ENCODE measurements at places on chromosomes 2 and 18.

GRCh38 chr2:180038997-180039396 lies 31.9 kb upstream of the CWC22 start:
- no peak for DNase-seq

GRCh38 chr18:48303883-48304282 lies 105.3 kb downstream of the ZBTB7C start:
- no peak for DNase-seq

- no peak for DNase-seq
These were observed 5.7 kb downstream of the PPP1R1C start for GRCh38 chr2:181991171-181991885.

GRCh38 chr2:230498506-230499107 lies 82.6 kb downstream of the SP100 start:
- DNase-seq = no peak

DNA sequence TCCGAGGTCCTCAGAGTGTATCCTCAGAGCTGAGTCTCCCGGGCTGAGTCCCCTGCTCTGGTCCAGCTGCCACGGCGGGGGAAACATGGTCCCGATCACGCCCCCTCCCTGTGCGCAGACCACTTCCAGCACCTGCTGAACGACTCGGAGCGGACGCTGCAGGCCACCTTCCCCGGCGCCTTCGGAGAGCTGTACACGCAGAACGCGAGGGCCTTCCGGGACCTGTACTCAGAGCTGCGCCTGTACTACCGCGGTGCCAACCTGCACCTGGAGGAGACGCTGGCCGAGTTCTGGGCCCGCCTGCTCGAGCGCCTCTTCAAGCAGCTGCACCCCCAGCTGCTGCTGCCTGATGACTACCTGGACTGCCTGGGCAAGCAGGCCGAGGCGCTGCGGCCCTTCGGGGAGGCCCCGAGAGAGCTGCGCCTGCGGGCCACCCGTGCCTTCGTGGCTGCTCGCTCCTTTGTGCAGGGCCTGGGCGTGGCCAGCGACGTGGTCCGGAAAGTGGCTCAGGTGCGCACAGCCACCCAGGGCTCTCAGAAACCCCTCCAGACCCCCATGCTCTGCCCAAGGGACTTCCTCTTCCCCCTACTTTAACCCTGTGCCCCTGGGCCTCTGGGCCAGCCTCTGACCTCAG lies 26.7 kb downstream of the GPC1 start:
- no peak for DNase-seq

- DNase-seq = no peak
These were observed 21.7 kb downstream of the ZNF638 start for GRCh38 chr2:71353248-71353647.

DNA sequence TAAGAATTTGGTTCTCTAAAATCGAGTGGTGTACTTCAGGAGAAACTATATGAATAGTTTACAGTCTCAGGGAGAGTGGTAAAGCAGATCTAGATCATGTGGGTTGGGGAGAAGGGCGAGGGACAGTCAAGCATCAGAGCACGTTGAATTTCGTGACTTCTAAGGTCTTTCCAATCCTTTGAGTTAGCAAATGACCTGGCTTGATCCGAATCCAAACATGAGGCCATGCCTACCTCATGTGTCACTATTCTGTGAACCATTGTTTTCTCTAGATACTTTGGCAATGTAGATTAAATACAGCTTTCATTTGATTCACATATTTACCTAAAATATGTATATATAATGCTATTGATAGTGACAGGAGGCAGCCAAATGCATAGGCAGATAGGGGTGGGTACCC lies 674.9 kb downstream of the NYAP2 start:
- no peak for DNase-seq

DNA sequence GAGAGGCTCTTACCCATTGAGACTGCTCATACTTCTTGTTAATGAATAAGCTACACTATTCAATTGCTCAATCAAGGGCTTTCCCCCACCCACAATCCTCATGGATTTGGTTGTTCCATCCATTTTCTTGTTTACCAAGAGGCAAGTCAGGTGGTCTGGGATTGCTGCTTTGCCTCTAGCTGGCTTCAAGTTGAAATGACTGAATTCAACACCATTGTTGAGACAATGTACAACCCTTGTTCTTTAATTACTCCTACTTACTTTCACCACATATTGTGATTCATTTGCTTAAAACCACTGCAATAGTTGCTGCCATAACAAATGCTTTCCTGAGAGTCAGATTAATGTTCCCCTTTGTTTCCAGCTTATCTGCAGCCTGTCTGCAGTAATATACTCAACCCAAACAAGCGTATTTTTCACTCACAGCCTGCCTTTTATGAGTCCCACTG lies 532.2 kb downstream of the RIT2 start:
- no peak for DNase-seq

DNA sequence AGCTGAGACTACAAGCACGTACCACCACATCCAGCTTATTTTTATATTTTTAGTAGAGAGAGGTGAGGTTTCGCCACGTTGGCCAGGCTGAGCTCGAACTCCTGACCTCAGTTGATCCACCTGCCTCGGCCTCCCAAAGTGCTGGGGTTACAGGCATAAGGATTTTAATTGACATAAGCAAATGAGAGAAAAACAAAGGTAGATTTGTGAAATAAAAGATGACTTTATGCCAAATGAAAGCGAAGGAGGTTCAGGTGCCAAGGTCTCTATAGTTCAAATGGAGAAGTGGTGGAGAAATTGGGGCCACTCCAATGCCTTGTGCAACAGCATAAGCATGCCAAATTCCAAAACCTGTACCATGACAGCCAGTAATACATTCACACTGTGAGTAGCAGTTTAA lies 180.6 kb downstream of the MREG start:
- no peak for DNase-seq

GRCh38 chr18:68233018-68233417 lies 481.9 kb downstream of the TMX3 start:
- no peak for DNase-seq

DNA sequence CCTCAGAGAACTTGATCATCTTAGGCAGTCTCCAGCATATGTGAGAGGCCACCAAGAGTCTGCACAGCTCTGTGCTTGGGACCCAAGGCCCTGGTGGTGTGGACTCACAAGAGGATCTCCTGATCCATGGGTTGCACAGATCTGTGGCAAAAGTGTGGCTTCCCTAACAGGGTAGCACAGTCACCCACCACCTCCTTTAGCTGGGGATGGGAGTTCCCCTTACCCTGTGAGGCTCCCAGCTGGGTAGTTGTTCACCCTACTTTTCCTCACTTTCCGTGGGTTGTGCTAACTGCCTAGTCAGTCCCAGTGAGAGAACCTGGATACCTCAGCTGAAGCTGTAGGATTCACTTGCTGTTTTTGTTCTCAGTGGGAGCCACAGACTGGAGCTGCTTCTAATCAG lies 123.7 kb downstream of the FTCDNL1 start:
- no peak for DNase-seq

GRCh38 chr2:98472132-98472650 lies 27.5 kb downstream of the INPP4A start:
- DNase-seq = no peak

GRCh38 chr2:197216361-197216979 lies 94.1 kb downstream of the ANKRD44 start:
- DNase-seq = no peak

- no peak for DNase-seq
These were observed 2094.5 kb upstream of the CELF4 start for GRCh38 chr18:39660141-39660540.

DNA sequence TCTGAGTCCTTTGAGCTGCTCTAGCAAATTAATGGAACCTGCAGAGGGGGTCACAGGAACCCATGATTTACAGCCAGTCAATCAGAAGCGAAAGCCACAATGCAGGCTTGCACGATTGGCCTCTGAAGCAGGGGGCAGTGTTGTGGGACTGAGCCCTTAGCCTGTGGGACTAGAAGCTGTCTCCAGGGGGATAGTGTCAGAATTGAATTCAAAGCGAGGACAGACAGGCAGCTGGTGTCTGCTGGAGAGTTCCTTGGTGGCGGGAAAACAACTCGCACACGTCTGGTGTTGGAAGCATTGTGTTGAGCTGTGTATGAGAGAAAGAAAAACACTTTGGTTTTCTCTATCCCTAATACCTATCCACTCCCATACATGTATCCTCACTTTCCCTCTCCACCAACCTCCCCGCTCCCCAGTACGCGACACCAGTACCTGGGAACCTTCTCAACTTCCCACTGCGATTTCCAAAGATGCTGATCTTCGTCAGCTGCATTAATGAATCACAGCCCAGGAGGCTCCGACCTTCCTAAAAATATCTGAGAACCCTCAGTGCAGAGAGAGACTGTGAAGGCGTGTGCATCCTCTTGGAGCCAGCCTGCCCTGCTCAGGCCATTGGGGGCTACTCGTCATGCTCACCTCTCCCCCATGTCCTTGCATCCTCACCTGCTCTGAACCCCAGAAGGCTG lies 88.2 kb downstream of the HS1BP3 start:
- DNase-seq = no peak

DNA sequence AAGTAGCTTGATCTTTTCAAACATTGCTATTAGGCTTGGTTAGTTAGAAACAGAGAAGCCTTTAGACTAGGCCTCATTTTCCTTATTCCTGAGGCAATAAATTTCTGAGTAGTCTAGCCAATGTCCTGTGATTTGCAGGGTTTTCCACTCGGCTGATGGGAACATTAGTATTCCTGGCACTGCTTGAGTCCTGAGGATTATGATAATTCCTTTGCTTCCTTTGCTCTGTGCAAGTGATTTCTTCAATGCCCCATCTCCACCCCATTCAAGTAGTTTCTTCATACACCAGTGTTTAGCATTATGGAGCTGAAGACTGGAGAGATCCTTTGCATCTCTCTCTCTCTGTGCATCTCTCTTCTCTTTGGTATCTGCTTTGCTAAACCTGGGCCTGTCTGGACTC lies 14.3 kb upstream of the SLC4A10 start:
- no peak for DNase-seq

GRCh38 chr18:54813305-54813704 lies 15.0 kb upstream of the RAB27B start:
- no peak for DNase-seq

All from activated T-helper 1 cell treated with anti-CD3 and anti-CD28 coated beads, Interleukin-12 subunit alpha, Interleukin-12 subunit beta, Interleukin-2, Interleukin-4 antibody, amounts not matched to agents 30 ng/mL and 10 ng/mL and 1 ng/mL, durations not matched to agents 14 hours and 24 hours and 36 hours (primary cell).